ENCODE measurements at places on chromosomes 6 and 20. TPM values are rescaled to one million over a fixed set of nuclear protein-coding genes. Genes with fewer than 3 reads are reported as not detected.

Gene CEP85L
- 31.9 TPM for total RNA-seq

- no peak for DNase-seq
These were observed 449.8 kb downstream of the ADGRB3 start for GRCh38 chr6:69084746-69085335.

Gene PLA2G7
- not detected for total RNA-seq

DNA sequence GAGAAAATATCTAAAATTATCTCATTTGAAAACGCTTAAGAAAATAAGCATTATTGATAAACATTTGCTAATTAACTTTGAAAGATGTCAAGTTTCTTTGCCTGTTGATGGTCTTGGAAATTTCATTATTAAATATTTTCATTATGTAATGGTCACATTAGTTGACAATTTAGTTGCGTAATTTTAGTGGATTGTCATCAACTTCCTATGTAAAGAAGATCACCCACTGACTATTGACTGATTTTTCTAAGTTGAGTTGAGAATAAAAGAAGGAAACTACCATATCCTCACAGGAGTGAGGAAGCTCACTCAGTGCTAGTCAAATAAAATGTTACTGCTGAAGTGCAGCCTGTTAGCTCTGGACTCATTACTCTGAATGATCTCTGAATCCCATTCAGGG lies 79.9 kb upstream of the LY86 start:
- DNase-seq = no peak

DNA sequence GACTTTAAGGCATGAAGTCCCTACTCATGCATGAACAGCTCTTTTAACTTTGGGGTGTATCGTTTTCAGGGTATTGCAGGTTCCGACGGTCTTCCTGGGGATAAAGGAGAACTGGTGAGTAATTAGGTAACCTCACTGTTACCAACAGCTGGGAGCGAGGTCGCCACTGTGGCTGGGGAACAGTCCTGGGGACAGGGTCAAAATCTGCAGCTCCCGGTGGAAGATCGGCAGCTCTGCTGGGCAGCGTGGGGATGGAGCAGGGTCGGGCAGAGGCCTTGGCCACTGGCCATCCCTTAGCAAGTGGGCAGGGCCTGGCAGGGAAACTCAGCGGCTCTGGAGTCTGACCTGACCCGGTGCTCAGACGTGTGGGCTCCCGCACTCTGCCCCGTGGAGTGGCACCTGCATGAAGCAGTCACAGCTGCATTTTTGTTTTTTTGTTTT lies 16.1 kb downstream of the COL9A3 start:
- no peak for DNase-seq

Gene PRR18
- total RNA-seq = not detected

DNA sequence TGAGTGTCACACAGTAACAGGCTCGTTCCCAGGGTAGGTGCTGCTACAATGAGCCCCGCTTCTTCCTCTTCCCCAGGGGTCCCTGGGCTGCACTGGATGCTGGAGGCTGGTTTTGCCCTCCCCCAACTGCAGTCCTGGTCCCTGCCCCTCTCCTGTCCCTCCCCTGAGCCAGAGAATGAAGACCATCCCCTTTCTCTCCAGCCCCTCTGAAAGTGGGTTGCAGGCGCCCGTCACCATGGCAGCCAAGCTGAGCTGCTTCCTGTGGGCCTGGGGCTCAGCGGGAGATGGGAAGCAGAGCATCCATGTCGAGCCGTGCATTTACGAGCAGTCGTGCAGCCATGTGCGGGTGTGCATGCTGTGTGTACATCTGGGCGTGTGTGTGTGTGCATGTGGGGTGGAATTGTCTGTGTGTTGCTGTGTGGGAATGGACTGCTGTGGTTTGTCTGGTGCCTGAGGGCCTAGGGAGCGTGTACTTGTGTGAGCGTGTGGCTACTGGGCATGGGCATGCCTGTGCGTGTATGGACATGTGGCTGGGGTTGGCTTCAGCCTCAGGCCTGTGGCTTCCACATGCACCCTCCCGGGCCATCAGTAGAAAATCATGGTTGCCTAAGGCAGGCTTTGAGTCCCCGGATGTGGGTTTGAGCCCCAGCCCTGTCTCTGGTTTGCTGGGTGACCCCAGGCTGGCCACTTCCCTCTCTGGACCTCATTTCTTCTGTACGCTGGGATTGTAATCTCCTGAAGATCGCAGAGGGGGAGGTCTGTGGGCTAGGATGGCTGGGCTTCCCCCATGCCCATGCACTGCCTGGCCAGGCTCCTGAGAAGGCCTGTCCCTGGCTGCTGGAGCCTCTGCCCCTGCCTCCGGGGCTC lies 48.8 kb downstream of the SRC start:
- no peak for DNase-seq

Gene ATP6V1G2
- 1.2 TPM for total RNA-seq

Gene AURKA
- total RNA-seq = 115 TPM

- DNase-seq = no peak
These were observed 30.9 kb upstream of the NEDD9 start for GRCh38 chr6:11263291-11263775.

Gene DOP1A
- total RNA-seq = 5.0 TPM

Gene SGK2
- 0.27 TPM for total RNA-seq

DNA sequence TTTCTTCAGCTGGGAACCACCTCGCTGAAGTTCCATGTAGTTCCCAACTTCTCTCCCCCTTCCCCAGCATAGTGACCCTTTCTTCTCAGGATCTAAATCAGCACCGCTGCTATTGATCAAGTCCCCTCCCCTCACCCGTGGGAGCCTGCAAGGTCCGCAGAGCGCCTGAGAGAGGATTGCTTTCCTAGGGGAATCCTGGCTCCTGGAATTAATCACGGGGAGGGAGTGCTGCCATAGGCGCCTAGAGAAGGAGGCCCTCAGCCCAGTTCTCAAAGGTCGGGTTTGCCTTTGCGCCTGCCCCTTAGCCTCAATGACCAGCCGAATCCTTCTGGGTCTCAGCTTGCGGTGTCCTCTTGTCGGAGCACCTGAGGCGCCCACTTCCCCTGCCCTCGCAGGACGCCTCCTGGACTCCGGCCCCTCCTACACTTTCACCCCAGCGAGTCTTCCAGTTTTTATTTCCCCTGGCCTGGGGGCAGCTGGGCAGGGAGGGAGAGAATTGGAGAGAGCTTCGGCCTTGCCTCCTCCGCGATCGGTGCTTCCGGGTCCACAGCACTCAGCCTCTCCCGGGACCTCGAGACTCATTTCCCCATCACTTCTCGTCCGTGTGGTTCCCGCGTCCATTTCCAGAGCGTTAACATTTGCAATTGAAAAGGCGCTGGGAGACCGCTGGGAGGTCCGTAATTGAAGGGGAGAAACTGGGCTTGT lies 3.1 kb upstream of the NKX2-2 start:
- no peak for DNase-seq

Gene PNLDC1
- total RNA-seq = 0.40 TPM

Gene IDH3B
- total RNA-seq = 123 TPM

GRCh38 chr20:12051206-12052163 lies 133.8 kb downstream of the BTBD3 start:
- no peak for DNase-seq

DNA sequence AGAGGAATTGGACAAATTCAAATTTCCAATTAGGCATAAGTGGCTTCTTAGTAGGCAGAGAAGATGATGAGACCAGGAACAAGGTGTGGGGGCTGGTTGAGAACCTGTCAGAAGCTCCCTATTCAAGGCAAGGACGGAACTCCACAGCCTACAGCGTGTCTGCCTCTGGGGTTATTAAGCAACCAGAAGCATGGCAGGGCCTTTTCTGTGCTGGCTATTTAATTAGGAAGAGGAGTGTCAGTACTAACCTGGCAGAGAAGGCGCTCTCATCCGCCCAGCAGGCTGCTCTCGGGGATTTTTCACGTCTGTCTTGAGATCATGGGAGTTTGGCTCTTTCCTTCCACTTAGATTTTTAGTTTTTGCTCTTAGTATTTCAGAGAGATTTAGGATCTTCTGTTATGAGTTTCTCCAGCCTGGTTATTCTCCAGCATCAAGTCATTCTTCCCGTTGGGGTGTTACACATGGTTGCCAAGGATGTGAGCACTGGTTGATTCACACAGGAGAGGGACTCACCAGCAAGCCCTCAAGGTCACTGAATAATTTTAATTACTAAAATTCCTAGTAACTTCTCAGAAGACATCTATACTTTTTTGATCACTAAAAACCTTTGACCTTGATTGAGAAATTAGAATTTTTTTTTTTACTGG lies 23.9 kb downstream of the ADTRP start:
- DNase-seq = no peak
